RWPE2 (cell line): ENCODE measurements at places on chromosomes 13 and 19.

- DNase-seq: no peak
These were observed 16.7 kb downstream of the YIPF2 start for GRCh38 chr19:10911579-10912363.

DNA sequence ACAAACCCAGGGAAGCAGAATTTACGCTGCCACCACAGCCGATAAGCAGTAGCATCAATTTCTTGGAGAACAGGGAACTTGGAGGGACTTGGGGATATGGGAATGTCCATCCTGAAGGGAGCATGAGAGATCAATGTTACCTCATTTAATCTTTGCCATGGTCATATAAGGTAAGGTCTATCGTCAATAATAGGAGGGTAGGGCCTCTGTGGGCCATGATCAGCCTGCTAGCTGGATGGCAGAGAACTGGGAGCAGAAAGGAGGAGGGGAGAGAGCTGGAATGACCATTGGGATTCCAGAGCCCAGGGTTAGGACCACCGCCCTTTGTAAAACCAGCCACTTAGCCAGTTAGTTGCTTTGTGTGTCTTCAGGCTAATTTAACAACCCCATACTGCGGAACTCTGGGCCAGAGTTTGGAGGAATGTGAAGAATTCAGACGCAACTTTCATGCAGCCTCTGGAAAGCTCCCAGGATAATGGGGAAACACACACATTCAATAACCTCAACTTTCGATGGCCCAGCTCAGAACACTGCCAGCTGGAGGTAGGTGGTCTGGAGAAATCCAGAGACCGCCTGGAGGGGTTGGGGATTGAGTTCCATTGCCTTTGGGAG, 40.3 kb downstream of the ZNF557 start:
- DNase-seq: no peak

DNA sequence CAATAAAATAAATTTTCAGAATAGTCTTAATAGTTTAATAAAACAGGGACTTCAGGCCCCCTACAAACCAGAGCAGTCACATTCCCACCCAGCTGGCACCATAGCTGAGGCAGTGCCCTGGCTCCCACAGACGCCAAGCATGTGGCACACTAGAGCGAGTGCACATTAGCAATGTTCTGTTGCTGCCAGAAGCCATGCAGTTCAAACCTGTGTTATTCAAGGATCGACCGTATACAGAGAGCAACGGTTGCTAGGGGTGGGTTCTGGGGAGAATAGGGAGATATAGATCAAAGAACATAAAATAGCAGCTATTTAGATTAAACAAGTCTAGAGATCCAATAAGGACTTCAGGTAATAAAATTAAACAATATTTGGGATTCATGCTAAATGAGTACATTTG, 419.3 kb upstream of the KLHL1 start:
- no peak for DNase-seq

GRCh38 chr19:30784850-30785457, 412.8 kb downstream of the ZNF536 start:
- DNase-seq: no peak

- DNase-seq: no peak
These were observed 178.6 kb downstream of the RBM26 start for GRCh38 chr13:79227418-79227817.

DNA sequence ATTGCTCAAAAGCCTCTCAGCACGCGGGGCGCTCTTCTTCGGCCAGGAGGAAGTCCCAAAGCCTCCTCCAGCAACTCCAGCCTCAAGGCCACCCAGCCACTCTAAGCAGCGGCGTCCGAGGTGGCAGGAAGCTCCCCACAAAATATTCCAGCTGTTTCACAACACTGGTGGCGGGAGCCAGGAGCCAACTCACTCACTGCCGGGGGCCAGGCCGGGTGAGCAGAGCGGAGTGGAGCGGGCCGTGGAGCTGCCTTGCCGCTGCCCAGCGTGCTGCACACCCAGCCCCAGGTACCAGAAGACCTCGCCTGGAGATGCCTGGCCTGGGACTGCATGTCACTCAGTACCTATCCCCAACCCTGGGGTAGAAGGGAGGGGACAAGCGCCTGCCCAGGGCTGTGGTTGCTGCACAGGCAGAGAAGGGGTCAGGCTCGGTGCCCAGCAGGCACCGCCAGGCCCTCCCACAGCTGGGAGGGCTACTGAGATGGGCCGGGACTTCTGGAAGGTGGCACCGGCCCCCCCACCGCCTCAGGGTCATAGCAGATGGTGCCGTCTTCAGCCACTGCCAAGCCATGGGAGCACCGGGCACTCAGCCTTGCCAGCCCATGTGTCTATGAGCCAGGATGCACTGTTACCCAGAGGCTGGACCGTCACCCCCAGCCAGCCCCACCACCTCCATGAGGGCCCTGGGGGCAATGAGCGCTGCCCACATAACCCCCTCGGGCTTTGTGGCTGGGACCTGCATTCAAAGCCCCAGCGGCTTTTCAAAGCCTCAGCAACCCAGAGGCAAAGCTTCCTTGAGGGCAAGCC, 59.2 kb downstream of the MLLT1 start:
- DNase-seq: peak; percentile 31

DNA sequence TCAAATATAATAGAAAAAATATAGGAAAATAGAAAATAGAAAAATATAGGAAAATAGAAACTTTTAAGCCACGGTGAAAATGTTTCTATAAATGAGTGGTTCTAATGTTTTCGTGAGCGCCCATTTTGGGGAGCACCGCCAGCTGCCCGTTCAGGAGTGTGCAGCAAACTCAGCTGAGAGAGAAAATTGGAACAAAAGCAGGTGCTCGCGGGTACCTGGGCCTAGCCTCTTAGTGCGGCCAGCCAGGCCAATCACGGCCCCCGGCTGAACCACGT, 204 bp upstream of the PDX1 start:
- no peak for DNase-seq

DNA sequence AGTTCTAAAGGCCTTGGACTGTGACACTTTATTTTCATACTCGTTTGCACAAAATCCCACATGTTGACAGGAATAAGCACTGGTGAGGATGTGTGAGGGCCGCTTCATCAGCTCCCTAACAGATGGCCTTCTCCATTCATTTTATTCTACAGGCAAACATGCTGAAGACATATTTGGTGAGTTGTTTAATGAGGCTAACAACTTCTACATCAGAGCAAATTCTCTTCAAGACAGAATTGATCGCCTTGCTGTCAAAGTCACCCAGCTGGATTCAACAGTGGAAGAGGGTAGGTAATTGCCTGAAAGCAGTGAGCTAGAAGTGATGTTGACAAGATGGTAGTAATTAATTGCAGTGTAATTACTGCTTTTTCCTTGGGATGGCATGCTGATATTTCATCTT, 95.7 kb downstream of the GPR12 start:
- no peak for DNase-seq
